ENCODE measurements at places on chromosomes 5 and 9.

DNA sequence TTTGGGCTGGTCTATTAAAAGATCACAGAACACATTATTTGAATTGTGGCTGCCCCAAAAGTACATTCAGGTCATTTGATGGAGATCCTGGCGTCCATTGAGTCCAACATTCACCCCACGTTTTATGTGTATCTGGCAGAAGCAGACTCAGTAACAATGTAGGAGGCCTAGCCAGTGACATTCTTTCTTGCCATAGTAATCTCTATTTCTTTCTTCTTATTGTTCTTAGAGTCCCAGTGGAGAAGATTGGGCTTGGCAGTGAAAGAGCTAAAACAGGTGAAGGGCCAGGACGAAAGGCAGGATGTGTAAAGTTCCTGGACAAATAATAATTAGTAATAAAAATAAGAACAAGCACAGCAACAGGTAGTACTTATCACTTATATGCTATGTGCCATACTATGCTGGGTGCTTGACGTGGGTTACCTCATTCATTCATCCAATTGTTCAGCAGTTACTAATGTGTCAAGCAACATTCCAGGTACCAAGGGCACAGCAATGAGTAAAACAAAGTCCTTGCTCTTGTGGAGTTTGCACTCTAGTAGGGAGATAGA, 12.6 kb upstream of the ANKH start:
- DNase-seq = no peak

DNA sequence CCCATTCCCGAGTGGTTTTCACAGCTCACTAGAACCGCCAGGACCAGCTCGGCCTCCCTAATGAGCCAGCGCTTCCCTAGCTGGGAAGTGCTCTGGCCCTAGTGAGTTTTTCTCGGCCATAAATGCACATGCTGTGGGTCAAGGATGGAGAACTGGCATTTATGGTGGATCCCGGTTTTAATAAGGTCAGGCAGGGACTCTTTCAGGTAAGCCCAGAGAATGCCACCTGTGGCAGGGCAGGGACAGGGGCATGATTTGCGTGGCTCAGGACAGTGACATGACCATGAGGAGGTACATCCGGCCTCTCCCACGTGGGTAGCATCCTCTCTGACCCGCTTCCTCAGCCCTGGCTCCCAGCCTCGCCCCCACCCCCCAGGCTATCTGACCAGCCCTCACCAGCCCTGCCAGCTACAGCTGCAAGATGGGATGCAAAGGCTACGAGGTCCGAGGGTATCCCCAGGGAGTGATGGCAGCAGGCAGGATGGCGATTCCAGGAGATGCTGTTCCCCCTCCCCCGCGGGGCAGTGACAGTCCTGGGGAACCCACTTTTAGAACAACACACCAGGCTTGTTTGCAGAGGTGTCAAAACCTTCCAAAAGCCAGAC, 60.3 kb upstream of the ADAMTS2 start:
- DNase-seq = no peak

- DNase-seq = no peak
These were observed 16.2 kb upstream of the ERAP1 start for GRCh38 chr5:96823900-96824380.

DNA sequence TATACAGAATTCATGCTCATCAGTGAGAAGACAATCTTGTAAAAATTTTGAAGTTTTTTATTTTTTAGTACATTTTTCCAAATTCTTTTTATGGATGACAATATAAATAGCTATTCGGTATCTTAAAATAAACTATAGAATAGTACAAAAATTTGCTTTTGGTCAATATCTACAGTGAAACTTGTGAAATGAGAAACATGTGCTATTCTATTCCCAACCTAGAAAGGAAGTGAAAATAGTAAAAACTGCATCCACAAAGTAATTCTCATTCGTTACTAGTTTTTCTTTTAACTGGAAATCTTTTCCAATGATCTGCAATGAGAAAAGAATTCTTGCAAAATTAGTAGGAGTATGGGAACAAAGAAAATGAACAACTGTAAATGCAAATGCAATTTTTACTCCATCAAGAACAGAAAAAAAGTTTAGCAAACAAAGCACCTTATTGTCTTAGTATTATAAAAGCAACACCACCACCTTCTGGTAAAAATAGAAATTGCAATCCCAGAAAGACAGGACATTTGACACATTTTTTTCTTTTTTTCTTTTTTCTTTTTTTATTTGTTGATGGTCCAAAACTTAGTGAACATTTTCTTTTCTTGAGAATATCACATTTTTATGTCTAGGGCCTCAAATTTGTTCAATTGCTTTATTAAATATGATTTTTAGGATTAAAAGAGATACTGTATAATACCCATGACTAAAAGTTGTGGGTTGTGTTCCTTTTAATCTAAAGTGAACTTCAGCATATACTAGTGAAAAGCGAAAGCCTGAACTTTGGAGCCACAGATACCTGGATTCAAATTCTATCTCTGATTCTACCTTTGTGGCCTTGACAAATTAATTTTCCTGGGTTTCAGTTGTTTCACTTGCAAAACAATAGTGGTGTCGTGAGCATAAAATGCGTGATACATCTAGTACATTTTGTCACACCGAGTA, 72.3 kb downstream of the SLCO4C1 start:
- no peak for DNase-seq

- DNase-seq = no peak
These were observed 141.1 kb upstream of the C9orf72 start for GRCh38 chr9:27714388-27714787.

DNA sequence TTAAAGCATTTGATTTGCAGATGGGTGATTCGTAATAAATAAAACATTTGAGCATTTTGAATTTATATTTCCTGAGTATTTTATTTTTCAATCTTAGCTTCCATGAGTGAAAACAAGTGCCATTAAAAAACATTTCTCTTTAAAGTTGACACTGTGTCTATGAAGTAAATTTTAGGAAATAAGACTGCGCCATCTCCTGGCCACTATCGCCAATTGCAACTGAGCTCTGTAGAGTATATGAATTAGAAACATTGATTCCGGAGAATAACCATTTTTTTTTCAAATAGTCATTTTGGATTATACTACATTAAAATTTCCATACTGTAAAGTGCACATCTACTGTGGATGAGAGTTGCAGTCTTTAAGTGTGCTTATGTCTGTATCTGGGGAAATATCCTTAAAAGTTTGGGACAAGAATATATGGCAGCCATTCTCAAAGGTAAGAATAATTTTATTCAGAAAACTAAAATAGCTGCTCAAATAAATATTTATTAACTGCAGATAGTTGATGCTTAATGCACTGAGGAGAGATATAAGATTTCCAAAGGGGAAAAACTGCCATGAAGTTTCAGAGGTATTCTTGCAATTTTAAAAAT, 5.9 kb downstream of the DMRTA1 start:
- DNase-seq = no peak

GRCh38 chr5:8493176-8493575, 624.2 kb downstream of the MTRR start:
- DNase-seq = no peak

DNA sequence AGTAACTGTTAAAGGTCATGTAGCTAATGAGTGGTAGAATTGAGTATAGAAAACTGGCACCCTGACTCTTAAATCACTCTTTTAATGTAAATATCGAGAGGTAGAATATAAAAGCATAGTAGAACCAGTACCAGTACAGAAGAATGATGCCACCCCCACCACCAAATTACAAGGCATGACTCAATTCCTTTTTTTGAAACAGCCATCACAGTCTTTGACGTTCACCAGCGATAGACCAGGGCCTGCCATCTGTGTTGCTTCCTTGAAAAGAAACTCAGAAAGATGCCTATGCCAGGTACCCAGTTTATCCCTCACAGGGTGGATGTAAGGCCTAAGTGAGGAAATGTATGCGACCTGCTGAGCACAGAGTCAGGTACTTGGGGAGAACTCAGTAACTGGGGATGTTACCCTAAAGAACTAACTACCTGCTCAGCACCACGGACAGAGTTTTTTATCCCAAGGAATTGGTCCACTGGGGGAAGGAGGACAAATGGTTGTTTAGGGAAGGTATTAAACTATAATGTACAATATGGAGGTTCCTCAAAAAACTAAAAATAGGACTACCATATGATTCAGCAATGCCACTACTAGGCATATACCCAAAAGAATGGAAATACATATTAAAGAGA, 116.5 kb downstream of the BRINP1 start:
- DNase-seq = no peak

DNA sequence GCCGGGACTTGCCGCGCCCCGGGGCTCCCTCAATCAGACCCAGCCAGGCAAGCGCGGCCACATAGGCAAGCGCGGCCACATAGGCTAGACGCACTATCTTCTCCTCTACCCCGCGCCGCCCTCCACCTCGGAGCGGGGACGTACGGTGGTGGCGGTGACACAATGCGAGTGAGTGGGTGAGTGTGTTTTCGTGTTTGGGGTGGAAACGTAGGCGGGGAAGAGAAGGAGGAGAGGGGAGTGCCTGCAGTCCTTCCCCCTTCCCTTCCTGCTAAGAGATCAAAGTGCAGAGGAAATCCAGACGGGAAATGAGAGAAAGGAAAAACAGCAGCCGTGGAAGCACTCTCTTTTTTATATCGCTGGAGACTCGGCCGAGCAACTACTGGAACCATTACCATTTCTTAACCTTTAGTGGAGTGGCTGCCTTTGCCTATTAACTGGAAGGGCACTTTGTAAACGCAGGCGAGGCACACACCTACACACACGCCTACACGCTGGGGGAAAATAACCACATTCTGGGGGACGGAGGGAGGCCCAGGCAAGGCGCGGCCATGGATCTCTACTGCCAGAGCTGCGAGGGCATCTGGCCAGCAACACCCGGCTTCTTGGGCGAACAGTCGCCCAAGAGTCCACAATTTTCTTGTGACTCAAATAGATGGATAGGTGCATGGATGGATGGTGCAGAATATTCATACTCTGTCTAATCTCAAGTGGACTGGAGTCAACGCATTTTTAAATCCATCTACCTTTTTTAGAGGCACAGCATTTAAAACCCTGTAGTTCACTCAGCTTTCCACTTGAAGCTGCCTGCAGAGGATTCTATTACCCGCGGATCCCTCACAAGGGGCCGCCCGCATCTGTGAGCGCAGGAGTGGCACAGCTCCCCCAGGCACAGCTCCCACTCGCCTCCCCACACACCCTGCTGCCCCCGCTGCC, 2.1 kb downstream of the EDIL3 start:
- DNase-seq = no peak

DNA sequence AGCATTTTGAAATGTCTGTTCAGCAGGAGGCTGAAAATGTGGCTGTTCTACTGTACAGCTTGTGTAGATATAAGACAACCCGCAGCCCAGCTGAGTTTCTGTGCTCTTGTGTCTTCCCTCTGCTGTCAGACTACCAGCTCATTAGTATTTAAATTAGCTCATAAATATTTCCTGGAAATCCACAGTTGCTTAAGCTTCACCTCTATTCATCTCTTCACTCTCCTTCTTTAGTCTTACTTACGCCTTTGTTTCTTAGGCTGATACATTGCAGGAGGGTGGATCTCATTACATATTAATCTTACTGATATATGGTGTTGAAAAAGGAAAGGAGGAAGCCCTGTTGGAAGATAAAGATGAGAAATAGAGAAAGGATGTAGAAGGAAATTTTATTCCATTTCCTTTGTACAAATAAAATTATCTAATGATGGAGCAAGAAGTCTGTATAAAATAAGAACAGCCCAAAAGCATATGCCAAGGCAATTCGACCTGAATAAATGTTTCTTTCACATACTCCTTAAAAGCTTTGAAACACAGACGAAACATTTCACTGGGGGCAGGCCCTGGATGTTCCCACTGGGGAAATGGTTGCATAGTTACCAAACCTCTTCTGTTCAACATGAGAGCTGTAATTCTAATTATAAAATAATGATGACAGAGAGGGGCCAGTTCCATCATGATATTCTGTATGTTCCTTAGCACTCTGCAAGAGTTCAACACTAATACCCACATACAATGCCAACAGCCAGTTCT, 111.8 kb upstream of the APC start:
- DNase-seq = no peak

DNA sequence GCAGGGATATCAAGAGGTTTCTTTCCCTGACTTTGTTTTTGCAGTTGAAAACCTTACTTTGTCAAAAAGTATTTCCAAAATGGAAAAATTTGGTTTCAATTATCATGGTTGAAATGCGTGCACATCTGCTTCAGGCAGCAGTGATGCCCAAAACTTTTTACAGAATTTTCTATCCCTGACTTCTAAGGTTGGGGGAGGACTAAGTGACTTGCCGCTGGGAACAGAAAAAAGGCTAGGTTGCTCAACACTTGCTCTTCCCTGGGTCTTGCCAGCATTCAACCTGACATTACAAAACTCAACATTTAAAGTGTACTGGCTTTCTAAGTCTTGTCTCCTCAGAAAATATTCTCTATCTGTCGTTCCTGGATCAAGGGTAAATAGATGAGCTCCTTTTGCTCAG, 4.7 kb downstream of the KLHL3 start:
- DNase-seq = no peak

Data from T-helper 17 cell (primary cell).